Nucleus accumbens (tissue), 56 donors: ENCODE measurements at places on chromosomes 12 and 14.

DNA sequence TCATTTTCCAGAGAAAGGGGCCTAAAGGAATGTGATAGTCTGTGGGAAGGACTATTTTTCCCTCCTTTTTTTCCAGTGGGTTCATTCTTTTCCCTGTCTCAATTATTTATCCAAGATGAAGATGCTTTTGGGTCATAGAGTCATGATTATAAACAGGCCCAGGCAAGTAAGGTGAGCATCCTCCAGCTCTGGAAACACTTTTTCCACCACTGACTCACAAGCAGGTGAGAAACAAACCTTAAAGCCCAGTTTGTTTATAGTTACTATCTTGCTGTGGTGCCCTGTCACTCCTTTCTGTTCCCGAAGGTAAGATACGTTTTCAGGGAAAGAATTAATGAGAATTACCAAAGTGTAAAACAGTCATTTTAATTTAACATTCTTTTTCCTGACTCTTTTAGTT, 107.7 kb upstream of the IFNG-AS1 start:
- no peak for DNase-seq

- no peak for DNase-seq
Observed at GRCh38 chr14:65462411-65462810, 49.9 kb downstream of the FUT8 start.

- DNase-seq = peak; percentile 36
Observed at GRCh38 chr14:77979666-77980351, 179.9 kb downstream of the ADCK1 start.

DNA sequence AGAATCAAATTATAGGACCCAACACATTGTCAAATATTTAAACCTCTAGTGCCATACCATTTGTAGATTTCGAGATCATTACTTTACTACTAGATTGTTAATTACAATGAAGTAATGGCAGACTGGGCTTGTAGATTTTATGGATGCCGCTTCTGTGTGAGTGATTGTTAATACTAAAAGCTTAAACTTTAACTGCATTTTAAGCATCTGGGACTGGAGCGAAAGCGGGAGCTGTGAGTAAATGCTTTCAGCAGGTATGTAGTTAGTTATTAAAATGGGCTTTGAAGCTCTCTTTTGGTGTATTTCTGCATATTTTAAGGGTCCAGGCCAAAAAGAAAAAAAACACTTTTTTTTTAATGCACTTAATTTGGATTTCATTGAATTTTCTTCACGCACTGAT, 519.3 kb downstream of the MED13L start:
- no peak for DNase-seq

GRCh38 chr14:23141706-23142444, 22.8 kb upstream of the CEBPE start:
- DNase-seq = no peak

GRCh38 chr14:28656704-28657255, 109.8 kb upstream of the FOXG1 start:
- DNase-seq = no peak

GRCh38 chr12:106378788-106379187, 21.2 kb downstream of the POLR3B start:
- DNase-seq = no peak

GRCh38 chr12:124841558-124841945, 22.1 kb downstream of the SCARB1 start:
- no peak for DNase-seq

GRCh38 chr14:92607702-92608429, 94.3 kb downstream of the RIN3 start:
- DNase-seq = no peak

GRCh38 chr12:50734409-50735263, 29.3 kb upstream of the ATF1 start:
- peak; percentile 2 for DNase-seq

- no peak for DNase-seq
Observed at GRCh38 chr12:109696485-109697269, 16.9 kb upstream of the FAM222A start.

- no peak for DNase-seq
Observed at GRCh38 chr12:118271770-118272417, 100.8 kb downstream of the TAOK3 start.

- no peak for DNase-seq
Observed at GRCh38 chr14:32865827-32866376, 72.8 kb upstream of the NPAS3 start.

DNA sequence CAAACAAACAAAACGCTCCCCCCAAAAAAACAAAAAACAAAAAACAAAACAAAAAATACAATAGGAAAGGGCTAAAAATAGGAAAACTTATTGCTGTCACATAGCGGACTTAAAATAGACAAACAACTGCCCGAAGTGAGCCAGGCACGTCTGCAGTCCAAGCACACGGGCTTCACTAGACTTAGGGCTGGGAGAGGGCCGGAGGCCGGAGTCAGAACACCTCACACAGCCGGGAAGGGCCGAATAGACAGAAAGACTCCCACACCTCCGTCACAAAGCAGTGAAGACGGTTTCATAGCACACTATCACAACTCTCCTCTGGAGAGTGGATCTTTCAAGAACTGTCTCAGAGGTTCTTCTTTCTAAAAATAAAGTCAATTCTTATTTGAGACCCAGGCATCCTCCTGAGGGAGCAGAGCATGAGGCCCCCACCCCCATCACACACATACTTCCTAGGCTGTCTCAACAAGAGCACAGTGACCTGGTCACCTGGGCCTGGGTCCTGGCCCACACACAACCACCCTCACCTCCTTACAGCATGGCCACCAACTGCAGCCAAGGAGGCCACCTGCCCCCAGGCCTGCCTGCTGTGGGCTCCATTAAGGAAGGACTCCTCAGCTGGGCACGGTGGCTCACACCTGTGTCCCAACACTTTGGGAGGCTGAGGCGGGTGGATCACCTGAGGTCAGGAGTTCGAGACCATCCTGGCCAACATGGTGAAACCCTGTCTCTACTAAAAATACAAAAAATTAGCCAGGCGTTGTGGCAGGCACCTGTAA, 6.7 kb downstream of the BAG5 start:
- no peak for DNase-seq

DNA sequence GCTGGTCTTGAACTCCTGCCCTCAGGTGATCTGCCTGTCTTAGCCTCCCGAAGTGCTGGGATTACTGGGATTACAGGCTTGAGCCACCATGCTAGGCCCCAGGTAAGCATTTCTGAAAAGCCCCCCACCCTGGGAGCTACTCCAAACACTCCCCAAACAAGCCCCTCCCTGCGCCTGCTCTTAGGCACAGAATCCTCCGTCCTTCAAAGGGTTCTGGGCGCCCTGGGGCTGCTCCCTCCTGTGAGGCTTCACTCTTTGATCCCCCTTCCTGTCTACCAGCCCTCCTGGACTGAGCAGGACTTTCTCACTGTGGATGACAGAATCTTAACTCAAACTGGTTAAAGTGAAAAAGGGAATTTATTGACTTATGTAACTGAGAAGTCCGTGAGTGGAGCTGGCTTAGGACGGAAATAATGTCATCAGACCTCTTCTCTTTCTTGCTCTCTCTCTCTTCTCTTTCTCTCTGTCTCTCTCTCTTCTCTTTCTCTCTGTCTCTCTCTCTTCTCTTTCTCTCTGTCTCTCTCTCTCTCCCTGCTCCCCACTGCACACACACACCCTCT, 66.9 kb upstream of the CLMN start:
- DNase-seq = no peak
